Fibroblast of the aortic adventitia (primary cell): ENCODE measurements at places on chromosomes 6 and 20.

- peak; percentile 39 for DNase-seq
Measured at GRCh38 chr20:48760403-48760983, 67.3 kb downstream of the PREX1 start.

- DNase-seq, result no peak
Measured at GRCh38 chr6:78268591-78269452, 598.5 kb upstream of the IRAK1BP1 start.

DNA sequence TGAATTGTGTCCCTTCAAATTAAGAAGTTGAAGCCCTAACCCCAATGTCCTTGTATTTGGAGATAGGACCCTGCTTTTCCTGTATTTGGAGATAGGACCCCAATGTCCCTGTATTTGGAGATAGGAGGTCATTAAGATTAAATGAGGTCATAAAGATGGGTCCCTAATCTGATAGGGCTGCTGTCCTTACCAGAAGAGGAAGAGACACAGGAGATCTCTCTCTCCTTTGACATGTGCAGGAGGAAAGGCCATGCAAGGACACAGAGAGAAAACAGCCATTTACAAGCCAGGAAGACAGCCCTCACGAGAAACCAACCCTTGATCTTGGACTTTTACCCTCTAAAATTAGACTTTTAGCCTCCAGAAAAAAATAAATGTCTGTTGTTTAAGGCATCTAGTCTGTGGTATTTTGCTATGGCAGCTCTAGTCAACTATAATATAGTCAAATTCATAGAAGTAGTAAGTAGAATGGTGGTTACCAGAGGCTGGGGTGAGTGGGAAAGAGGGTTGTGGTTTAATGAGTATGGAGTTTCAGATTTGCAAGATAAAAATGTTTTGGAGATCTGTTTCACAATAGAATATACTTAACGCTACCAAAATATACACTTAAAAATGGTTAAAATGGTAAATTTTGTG, 59.3 kb downstream of the UBE3D start:
- no peak for DNase-seq

- peak; percentile 88 for DNase-seq
Measured at GRCh38 chr6:111823831-111824607, 49.2 kb downstream of the FYN start.

DNA sequence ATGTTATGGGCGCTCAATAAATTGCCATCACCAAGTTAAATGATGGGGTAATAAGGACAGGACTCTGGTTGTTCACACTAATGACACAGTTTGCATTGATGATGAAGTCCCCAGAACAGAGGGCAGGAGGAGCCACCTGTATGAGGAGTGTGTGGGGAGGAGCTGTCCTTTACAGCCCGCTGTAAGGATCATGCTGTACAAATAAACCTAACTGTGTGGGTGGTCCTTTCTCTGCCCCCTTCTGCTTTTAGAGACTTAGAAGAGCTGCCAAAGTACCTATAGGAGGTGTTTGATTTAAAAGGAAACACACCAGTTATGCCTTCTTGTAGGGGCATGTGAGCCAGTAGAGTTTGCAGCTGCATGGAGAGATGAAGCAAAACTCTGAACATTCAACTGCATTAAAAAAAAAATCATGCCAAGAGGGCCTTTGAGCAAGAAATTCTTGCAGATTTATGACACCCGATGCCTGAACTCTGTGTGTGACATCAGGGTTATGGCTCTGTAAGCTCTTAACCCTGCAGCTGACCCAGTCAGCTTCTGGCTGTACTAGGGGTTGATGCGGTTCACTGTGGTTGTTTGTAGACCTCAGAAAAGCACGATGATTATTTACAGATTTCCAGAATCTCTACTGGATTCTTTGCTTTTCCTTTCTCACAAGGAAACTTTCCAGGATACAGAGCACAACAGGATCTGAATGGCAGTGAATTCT, 67.4 kb downstream of the UST start:
- DNase-seq, result no peak

GRCh38 chr20:16441546-16442164, 131.6 kb downstream of the KIF16B start:
- DNase-seq, result no peak

DNA sequence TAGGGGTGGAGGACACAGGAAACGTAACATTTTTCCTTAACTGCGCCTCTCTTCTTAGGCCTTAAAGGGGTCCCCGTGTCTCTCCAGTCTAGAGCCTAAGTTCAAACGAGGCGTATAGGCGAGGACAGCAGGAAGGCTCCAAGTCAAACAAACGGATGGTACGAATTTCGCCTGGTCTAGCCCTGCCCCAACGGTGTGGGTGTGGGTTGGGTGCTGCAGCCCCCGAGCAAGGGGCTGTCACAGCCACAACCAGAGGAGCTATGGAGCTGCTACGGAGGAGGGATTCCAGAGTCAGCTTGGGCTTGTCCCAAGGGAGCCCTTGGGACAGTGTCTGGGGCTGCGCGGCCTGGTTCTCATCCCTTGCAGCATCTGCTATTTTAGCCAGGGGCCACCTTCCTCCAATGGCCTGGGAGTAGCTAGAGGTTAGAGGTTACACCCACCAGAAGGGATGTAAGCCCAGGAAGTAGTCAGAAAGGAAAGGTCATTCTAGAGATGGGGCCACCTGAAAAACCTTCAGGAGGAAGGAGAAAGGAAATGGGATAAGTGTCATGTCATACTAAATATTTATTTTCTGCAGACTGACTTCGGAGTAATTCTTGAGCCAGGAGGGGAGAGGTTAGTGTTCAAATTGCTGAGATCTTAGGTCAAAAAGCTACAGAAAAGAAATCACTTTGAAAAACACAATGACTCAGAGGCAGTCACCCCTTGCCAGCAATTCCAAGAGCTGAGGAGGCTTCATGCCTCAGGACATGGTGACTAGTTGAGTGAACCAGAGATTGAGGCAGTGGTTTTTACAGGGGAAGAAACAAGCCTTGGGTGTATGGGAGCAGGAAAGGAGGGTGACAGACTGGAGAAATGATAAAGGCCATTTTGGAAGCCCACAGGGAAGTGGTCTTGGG, 21.7 kb downstream of the VPS52 start:
- peak; percentile 80 for DNase-seq

GRCh38 chr6:38160831-38161230, 341.3 kb downstream of the ZFAND3 start:
- no peak for DNase-seq

GRCh38 chr6:34867484-34867883, 20.4 kb downstream of the TAF11 start:
- no peak for DNase-seq

DNA sequence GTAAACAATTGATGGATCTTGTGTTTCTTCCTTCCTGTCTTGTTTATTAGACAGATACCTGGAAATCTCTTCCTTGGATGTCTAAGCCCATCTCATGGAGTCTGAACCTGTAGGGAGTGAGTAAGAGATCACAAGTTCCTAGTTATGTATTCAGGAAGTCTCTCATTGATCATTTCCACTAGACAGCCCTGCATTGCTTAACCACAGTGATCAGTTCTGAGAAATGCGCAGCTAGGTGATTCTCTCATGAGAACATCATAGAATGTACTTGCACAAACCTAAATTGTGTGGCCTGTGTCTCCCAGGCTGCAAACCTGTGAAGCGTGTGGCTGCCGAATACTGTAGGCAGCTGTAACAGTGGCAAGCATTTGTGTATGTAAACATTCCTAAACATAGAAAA, 39.1 kb downstream of the FAM120B start:
- no peak for DNase-seq

DNA sequence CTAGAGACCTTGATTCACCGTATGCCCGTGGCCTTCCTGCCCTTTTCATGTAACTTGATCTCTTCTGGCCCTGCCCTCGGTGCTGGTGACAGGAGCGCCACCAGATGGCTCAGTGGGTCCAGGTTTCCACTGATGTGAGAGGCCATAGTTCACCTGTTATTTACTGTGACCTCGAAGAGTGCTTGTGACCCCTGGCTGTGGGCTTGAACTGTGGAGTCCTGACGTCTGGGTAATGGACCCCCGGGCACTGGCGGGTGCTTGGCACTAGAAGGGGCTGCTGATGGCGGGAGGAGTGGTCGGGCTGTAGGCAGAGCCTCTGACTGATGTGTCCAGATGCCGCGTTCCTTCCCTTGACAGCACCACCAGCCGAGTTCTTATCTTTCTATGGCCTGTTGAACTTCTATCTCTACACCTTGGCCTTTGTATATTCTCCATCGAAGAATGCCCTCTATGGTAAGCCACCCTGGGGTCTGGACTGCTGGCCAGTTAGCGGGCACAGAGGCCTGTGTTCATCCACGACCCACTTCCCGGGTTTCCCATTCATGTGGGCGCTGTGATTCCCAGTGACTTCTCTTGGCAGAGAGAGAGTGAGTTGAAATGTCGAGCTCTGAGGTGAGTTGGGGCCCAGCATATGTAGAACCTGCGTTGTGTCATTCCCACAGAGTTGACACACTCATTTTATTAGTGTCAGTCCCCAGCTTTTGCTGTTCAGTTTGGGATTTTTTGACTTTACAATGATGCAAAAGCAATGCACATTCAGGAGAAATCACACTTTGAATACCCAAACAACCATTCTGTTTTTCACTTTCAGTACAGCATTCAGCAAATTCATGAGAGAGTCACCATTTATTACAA, 14.9 kb downstream of the DYNLT1 start:
- DNase-seq, result no peak

GRCh38 chr6:107421696-107422256, 37.6 kb downstream of the PDSS2 start:
- DNase-seq, result no peak

- no peak for DNase-seq
Measured at GRCh38 chr6:95321126-95321525, 256.2 kb upstream of the MANEA start.

GRCh38 chr6:112268654-112269053, 14.3 kb upstream of the LAMA4 start:
- no peak for DNase-seq

DNA sequence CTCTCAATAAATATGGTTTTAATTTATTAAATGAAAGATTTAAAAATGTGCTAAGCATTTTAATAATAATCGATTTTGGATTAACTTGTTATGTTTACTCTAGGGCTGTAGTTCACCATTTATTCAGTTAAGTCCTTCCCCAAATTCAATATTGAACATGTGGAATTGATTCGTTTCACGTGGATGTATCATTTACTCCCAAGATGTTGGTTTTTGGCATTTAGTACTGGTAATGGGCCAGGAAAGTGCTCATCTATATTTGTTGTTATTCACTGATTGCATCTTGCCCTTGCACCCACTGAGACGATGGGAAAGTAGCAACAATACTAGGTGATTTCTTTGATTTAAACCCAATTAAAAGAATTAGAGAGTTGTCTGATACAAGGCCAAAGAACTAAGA, 97.1 kb downstream of the ESR1 start:
- no peak for DNase-seq

DNA sequence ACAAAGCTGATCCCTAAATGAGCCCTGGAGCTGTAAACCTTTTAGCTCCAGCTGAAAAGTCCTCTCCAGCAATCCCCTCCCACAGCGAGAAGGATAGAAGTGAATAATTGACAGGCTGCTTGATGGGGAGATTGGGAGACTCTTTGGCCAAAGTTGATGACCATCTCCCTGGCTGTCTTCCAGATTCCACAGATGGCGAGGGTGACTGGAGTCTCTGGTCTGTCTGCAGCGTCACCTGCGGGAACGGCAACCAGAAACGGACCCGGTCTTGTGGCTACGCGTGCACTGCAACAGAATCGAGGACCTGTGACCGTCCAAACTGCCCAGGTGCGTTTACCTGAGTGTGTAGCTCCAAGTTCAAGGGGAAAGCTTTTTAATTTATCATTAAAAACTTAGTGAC, 67.3 kb downstream of the ISM1 start:
- DNase-seq, result no peak

DNA sequence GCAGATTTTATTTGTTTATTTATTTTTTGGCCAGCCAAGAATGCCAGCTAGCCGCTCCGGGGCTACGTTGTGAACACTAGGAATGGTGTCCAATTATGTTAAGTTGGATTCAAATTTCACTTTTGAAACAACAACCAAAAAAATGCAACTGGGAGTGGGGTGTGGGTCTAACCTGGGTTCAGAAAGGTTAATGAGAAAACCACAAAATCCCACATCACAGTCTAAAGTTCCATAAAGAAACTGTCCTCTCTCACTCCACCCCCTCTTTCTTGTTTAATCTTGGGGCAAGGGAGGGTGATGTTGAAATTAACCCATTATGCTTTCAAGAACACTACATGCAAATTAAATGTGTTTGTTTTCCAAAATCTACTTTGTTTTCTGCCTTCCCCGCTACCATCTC, 77.2 kb downstream of the LINC00237 start:
- DNase-seq, result no peak

DNA sequence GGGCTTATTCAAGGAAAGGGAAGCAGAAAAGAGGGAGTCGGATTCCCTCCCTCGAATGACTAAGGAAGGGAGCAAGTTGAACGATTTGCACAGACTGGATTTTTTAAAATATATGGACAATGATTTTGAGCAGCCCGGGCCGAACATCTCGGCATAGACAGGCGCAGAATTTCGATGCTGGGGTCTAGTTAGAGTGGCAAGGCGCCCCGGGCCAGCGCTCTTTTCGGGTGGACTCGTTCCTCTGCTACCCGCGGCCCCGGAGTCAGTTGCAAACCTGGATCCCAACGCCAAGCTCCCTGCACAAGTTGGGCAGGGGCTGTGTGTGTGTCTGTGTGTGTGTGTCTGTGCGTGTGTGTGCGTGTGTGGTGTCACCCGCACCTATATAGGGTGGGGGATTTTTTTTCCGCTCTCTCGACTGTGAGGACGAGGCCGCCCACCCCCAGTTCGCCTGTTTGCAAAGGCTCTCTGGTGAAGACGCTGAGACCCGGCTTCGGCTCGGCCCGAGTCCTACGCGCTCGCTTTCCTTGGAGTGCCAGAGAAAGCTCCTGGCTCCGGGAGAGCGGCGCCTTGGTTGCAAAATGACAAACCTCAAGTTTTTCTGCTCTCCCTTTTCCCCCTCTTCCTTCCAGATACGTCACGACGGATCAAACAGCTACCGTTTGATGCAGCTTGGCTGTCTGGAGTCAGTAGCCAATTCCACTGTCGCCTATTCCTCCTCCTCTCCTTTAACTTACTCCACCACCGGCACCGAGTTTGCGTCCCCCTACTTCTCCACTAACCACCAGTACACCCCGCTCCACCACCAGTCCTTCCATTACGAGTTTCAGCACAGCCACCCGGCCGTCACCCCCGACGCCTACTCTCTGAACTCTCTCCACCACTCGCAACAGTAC, 1.4 kb downstream of the TFAP2D start:
- DNase-seq, result no peak

- DNase-seq, result no peak
Measured at GRCh38 chr6:3414327-3415081, 42.3 kb downstream of the SLC22A23 start.

GRCh38 chr6:82068721-82069120, 178.8 kb downstream of the IBTK start:
- no peak for DNase-seq

GRCh38 chr20:4159765-4160490, 144.6 kb upstream of the RNF24 start:
- no peak for DNase-seq

DNA sequence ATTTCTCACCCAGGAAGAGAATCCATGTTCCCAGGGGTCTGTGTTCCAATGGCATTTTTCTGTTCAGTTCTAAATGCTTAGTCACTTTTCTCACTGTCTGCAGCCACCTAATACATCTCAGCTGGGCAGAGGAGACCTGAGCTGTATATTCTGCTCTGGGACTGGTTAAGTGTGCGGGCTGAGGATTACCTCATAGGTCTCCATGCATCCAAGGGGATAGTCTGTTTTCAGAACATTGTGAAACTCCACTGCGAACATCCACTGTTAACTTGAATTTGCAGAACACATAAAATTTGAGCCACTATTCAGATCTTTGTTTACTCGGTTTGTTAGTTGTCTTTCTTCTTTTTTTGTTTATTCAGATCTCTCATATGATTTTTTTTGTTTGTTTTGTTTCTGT, 947.1 kb downstream of the TFAP2A start:
- DNase-seq, result peak; percentile 42

GRCh38 chr20:31669876-31670275, 32.2 kb downstream of the COX4I2 start:
- DNase-seq, result no peak
